ENCODE measurements at places on chromosomes 3 and 15.

DNA sequence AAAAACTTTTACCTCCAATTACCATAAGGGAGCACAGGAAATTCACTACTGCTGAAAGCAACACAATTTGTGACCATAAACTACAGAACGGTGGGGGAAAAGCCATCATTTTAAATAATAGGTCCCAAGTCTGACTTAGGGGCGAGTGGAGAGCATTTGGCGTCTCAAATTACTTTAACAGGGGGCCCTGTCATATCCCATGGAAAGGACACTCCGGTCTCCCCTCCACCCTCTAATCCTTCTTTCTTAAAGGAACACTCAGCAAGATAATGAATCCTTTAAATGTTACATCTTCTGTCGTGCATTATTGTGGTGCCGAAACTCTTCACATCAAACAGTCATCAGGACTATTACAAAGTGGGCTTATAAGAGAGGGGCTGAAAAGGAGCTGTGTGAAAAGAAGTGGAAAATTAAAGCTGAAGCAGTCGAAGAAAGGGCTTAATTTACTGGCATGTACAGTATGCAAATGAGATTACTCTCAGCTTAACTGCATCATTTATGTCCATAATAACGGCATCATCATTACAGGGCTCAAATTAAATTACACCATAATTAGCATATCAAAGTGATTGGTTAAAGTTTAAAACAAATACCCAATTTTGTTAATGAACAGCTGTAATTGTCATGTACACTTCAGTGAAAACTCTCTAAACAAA is 342.2 kb downstream of the FOXP1 start:
- no peak for DNase-seq

GRCh38 chr3:122973893-122974615 is 53.5 kb downstream of the SEMA5B start:
- DNase-seq: no peak

DNA sequence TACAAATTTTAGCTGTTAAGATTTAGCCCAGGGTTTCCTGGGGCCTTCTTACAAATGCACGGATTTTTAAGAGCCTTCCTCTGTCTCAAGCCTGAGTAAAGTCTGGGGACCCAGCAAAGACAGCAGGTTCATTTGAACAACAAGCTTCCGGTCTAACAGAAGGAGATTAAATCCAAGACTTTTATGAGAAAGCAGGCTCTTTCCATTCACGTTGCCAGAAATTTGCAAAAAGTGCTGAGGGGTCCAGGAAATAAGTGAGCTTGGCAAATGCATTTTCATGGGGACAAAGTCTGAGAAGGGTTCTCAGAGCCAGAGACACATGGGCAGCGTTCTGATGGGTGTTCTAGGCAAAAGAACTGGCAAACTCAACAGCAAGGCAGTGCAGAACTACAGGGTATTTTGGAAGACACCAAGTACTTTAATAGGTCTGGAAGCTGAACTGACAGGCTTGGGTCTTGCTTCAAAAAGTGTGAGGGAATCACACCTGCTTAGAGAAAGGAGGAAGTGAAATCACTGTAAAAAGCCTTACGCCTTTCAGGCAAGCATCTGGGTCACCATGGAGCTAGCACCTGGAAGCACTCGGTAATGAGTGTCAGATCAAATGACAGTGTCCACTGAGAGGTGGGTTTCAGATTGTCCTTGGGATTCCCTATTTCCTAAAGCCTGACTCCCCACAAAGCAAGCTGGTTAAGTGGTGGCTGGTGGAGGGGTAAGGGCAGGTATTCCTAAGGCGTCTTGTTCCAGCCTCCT is 115.8 kb upstream of the ARHGEF3 start:
- DNase-seq: no peak

- no peak for DNase-seq
Measured at GRCh38 chr3:177411201-177411600, 213.9 kb upstream of the TBL1XR1 start.

- no peak for DNase-seq
Measured at GRCh38 chr3:6785726-6786125, 75.2 kb upstream of the GRM7 start.

GRCh38 chr3:118742760-118743159 is 291.9 kb downstream of the IGSF11 start:
- no peak for DNase-seq

- peak; percentile 28 for DNase-seq
Measured at GRCh38 chr15:92808598-92809063, 91.5 kb upstream of the CHD2 start.

- DNase-seq: no peak
Measured at GRCh38 chr3:58034738-58035523, 26.7 kb downstream of the FLNB start.

- DNase-seq: no peak
Measured at GRCh38 chr3:189395825-189396224, 224.1 kb downstream of the TPRG1 start.

GRCh38 chr3:30232142-30232541 is 374.3 kb upstream of the TGFBR2 start:
- no peak for DNase-seq

- no peak for DNase-seq
Measured at GRCh38 chr15:77057072-77057471, 13.8 kb downstream of the TSPAN3 start.

- DNase-seq: no peak
Measured at GRCh38 chr3:115082260-115082659, 64.8 kb downstream of the ZBTB20 start.

DNA sequence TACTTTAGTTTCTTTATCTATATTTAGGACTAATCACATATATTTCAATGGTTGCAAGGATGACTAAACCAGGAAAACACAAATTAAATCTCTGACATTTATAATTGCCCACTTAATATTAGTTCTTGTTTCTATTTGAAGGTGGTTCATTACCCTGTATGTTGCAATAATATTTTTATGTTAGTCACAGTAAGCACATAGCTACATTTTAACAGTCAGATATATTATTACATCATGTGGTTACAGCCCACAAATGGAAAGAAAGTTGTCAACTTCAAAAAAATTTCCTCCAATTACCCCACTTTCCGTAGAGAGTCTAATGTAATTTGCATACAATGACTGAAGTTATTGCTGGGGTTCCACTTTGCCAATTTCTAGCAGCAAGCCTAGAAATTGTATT is 114.6 kb downstream of the TUSC7 start:
- no peak for DNase-seq

DNA sequence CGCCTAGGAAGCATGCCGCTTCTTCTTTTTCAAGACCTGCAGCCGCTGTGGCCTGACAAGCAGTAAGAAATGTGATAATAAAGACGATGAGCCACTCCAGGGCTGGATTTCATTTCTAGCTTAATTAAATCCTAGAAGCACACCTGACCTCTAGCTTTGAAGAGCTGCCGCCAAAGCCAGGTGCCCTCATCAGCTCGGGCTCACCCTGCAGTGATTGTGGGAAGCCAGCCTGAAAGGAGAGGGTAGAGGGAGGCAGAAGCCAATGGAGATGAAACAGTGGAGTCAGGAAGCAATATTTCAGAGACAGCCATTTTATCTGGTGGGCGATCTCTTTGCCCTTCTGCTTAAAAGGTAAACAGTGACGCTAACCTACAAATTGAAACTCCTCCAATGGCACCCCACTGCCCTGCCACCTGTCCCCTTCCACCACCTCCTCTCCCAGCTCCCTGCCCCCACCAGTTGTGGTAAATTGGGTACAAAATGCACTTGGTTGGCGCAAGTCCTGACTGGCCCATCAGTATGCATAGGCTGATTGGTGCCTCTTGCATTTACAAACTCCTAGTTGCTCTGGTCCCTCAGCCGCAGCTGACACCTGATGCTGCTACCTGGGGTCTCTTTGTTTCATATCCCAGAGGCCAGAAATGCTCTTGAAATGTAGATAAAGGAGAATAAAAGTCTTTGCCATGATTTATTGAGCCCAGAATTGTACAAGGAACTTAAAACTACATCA is 385.3 kb downstream of the PDCD6IP start:
- no peak for DNase-seq

- no peak for DNase-seq
Measured at GRCh38 chr3:28080716-28081115, 160.7 kb upstream of the CMC1 start.

GRCh38 chr3:139105154-139105702 is 60.5 kb upstream of the PRR23C start:
- DNase-seq: no peak

DNA sequence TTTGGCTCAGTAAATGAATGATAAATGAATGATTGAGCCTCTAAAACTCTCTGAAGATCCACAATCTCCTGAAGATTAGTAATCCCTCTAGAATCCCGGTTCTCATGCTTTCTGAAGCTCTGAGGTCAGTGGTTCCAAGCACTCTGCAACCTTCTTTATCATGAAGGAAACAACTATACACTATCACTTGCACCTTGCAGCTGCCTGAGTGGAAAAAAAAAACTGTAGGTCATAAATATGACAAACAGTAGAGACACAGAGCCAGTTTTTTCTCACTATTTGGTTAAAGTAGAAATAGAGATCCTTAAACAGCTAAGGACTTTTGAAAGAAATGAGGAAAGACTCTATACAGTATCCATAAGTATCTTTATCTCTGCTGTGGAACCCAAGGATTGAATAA is 122.0 kb upstream of the CRBN start:
- no peak for DNase-seq
